ENCODE measurements at places on chromosomes 7 and 10.

- no peak for DNase-seq
Observed at GRCh38 chr10:69375307-69376151, 41.2 kb downstream of the TACR2 start.

GRCh38 chr10:36899652-36900051 is 225.7 kb upstream of the ANKRD30A start:
- no peak for DNase-seq

DNA sequence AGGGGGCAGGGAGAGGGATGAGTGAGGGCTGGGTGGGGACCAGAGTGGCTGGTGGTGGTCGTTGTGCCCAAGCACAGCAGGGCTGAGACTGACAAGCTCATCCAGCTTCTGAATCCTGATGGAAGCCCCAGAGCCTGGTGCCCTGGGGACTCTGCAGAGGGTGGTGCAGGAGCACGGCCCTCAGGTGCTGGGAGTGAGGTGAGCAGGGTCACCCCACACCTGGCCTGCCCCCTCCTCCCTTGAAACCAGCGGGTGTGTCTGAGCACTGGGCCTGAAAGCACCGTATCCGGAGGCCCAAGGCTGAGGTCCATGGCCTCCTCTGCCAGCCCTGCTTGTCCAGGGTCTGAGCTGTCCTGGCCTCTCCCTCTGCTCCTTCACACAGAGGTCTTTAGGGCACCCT is 218.2 kb downstream of the ZNF248 start:
- DNase-seq: no peak

- no peak for DNase-seq
Observed at GRCh38 chr7:31805209-31805818, 118.3 kb downstream of the PPP1R17 start.

GRCh38 chr10:133159950-133160825 is at the start of gene KNDC1:
KNDC1 (plus strand) TSS chr10:133160219; CDS start chr10:133160468, 249 bp downstream.
- no peak for DNase-seq

- DNase-seq: no peak
Observed at GRCh38 chr7:157815706-157816022, 478.9 kb downstream of the DNAJB6 start.

GRCh38 chr7:22569586-22570321 is 69.8 kb upstream of the STEAP1B start:
- DNase-seq: no peak

- DNase-seq: no peak
Observed at GRCh38 chr10:21740989-21741388, 207.0 kb downstream of the MLLT10 start.
